ENCODE measurements at places on chromosomes 12 and 14.
A peak's percentile ranks its signal among the peaks of the same experiment; 100 is the strongest.

- DNase-seq: no peak
These were observed 74.3 kb downstream of the MAP3K9 start for GRCh38 chr14:70735043-70735442.

GRCh38 chr12:132477017-132477702 lies 12.8 kb upstream of the FBRSL1 start:
- no peak for DNase-seq

GRCh38 chr12:6172086-6172485 lies 28.1 kb upstream of the CD9 start:
- DNase-seq: no peak

DNA sequence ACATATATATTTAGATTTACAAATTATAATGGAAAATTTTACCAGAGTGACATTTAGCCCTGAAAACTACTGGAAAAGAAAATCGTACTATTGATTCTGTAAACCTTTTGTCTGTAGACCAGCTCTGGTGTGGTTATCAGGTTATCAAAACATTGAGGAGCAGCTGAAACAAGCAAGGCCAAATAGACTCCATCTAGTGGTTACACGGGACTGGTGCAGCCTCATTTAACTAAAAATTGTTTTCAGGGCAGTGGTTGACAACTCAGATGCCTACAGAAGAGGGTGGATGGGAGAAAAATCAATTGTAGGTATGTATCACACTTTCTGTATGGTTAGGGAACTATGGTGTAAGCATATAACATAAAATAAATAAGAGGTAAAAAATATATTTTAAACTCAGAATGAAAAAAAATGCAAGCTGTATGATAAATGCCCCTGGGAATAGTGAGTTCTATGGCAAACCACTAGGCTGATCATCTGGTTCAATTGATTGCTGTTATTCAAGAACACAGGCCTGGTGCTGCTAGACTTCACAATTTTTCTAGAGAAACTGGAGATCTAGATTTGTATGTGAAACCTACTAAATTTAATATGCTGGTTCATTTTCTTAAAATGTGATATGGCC lies 51.2 kb downstream of the ACSS3 start:
- DNase-seq: peak; percentile 17

GRCh38 chr12:100652488-100652887 lies 79.0 kb downstream of the GAS2L3 start:
- no peak for DNase-seq

- DNase-seq: no peak
These were observed at the start of gene REC8 for GRCh38 chr14:24171422-24172260. TSS of gene REC8 (plus strand) at chr14:24172080. CDS start at chr14:24172553, 473 bp downstream.

DNA sequence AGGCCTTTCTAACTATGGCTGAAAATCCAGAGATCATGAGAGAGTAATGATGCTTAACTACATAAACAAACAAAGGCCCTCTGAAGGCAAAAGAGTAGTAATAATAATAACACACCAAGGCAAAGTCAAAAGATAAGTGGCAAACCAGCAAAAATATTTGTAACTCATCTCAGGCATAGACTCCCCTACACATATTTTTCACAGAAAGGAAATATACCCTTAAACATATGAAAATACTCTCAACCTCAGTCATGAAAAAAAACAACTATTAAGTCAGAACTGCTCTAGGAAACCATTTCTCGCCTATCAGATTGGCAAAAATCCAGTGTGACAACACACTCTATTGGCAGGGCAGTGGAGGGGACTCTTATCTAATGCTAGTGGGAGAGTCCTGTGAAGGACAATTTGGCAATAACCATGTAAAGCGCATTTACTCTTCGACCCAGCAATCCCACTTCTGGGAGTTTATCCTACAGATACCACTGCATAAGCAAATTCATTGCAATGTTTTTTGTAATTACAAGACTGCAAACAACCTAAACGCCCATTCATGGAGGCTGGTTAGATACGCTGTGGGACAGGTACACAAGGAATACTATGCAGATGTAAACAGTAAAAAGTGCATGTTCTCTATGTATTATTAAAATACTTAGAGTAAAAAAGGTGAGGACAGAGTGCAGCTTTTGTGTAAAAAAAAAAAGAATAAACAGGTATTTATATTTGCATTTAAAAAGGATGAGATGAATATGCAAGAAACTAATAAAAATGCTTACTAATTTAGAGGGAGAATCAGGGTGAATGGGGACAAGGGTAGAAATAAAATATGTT lies 26.0 kb upstream of the IL22 start:
- no peak for DNase-seq

DNA sequence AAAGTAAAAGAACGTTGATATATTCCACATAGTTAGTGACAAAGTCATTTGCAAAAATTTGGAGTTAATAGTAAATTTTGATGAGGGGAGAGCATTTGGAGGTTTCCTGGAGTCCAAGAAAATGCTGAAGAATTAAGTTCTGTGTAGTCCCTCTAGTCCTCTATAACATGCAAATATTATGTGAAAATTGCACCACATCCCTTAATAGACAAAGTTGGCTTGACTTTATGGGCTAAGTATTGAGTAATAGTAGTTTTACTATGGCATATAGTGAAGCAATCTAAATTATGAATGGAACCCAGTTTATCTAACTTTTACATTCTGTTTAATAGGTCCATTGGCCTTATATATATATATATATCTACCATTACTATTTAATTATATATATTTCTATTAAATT lies 66.4 kb upstream of the DCN start:
- DNase-seq: no peak

- DNase-seq: peak; percentile 50
These were observed 18.0 kb upstream of the SLC38A4 start for GRCh38 chr12:46843811-46844210.

DNA sequence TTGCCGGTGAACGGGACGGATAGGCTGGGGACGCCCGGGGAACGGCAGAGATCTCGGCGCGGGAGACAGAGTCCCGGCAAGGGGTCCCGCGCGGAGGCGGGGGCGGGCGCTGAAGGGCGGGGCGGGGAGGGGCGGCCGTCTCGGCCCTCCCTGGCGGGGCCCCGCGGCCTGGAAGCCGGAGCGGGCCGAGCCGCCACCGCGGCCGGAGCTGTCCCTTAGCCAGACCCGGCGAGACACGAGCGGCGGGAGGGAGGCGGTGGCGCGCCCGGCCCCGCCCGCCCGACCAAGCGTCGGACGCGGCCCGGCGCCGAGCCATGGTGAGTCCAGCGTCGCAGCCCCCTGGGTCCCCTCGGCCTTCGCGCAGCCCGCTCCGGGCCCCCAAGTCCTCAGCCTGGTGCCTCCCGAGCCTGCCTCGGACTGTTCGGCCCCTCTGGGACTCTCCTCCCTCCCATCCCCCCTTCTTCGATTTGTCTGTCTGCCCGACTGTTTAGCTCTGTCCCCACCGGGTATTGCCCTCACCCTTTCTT lies at the start of gene ARHGEF40:
ARHGEF40 (plus strand) TSS at position 222 of the 527 bp plus-strand sequence; CDS start at position 315, 93 bp downstream.
- DNase-seq: no peak

DNA sequence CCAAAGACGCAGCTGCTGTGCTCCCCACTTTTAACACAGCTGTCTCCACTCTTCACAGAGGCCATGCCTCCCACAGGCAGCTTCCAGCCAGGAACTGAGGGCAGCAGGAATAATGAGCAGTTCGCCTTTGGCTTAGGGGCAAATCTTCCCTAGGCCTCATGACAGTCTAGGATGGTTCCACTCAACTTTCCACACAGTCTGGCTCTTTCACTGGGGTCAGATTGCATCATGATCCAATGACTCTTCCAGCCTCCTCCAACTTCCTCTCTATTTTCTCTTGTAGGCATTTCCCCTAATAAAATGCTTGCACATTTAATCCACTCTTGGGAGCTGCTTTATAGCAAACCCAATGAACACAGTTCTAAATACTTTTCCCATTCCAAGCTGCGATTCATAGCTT lies 271.6 kb upstream of the ATP2B1 start:
- peak; percentile 58 for DNase-seq

DNA sequence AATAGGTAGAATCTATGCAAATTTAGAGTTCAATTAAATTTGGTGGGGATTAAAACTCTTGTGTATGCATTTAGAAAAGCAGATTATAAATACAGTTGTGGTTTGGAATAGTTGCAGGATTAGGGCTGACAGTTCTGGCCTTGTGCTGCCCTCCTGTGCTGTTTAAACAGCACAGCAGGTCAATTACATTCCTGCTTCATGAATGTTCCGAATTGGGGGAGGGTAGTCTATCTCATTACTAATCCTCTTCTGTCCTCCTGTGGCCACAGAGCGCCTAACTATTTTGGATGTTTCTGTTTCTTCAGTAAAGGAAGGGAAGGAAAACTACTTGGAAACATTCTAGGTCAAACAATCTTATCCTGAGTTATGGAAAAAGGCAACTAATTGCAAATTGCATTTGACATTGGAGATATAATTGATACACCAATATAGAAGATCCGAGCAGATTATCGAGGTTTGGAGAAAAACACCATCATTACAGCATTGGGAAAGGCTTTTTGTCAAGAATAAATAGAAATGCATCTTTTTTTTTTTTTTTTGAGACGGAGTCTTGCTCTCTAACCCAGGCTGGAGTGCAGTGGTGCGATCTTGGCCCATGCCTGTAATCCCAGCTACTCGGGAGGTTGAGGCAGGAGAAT lies 8.7 kb upstream of the GPR19 start:
- peak; percentile 62 for DNase-seq

GRCh38 chr12:52900896-52901714 lies 3.8 kb downstream of the KRT8 start:
- DNase-seq: no peak
